ENCODE measurements at places on chromosomes 2 and 18. TPM values are rescaled to one million over a fixed set of nuclear protein-coding genes. Genes with fewer than 3 reads are reported as not detected.

The HOXD4 gene
- total RNA-seq: not detected

DNA sequence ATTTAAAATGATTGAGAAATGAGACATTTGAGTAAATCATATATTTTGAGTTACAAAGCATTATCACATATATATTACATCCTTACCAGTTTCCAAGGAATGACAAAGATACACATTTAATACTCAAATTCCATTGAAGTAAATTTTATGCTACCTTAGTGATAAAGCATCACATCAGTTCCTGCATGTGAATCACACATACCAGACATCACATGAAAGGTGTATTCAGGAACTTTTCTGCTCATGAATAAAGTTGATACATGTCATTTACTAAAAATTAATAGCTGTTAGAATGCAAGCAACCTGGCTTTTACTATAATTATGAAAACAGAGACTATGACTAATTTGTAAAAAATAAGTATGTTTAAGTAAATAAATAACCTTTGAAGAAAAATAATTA is 548.8 kb upstream of the SLC39A10 start:
- H3K36me3 ChIP-seq: no peaks in the 10 kb centered on the region
- no peak overlapping the region for H3K27ac ChIP-seq
- H3K4me1 ChIP-seq: no peaks in the 10 kb centered on the region
- no peaks in the 10 kb centered on the region for H3K27me3 ChIP-seq

DNA sequence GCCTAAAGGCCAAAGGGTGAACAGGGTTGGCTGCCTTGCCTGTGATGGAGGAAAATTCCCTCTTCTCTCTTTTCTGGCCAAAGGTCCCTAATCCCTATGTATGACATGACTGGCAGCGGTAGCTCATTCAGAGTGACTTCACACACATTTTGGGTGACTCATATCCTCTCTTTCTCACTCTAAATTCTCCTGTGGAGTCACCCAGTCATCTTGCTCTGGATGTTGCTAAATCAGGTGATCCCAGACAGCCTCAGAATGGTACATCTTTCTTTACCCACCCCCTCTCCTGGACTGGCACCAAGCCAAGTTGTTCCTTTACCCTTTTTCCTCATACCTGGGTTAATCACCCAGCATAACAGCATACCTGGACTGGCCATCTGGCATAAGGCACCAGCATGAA is 77.2 kb downstream of the NEURL3 start:
- no peaks in the 10 kb centered on the region for H3K4me1 ChIP-seq
- peaks cover 11% of the 10 kb centered on the region for H3K36me3 ChIP-seq
- no peak overlapping the region for H3K4me3 ChIP-seq
- H3K27me3 ChIP-seq: no peaks in the 10 kb centered on the region
- DNase-seq: no peak

- H3K27me3 ChIP-seq: no peaks in the 10 kb centered on the region
- H3K4me3 ChIP-seq: peak overlapping the region; percentile 99
- DNase-seq: no peak
- H3K27ac ChIP-seq: peak overlapping the region; percentile 62
- H3K4me1 ChIP-seq: peaks cover 11% of the 10 kb centered on the region
Observed at GRCh38 chr18:3453540-3454364, 3.8 kb downstream of the TGIF1 start.

- no peaks in the 10 kb centered on the region for H3K4me1 ChIP-seq
- no peak overlapping the region for H3K4me3 ChIP-seq
- no peak for DNase-seq
- no peak overlapping the region for H3K27ac ChIP-seq
- H3K27me3 ChIP-seq: no peaks in the 10 kb centered on the region
Observed at GRCh38 chr18:28666216-28666615, 489.3 kb upstream of the CDH2 start.

- peaks cover 19% of the 10 kb centered on the region for H3K36me3 ChIP-seq
- H3K27ac ChIP-seq: no peak overlapping the region
- DNase-seq: no peak
- no peaks in the 10 kb centered on the region for H3K27me3 ChIP-seq
- H3K4me3 ChIP-seq: no peak overlapping the region
Observed at GRCh38 chr2:9618410-9618809, 12.4 kb downstream of the YWHAQ start.

DNA sequence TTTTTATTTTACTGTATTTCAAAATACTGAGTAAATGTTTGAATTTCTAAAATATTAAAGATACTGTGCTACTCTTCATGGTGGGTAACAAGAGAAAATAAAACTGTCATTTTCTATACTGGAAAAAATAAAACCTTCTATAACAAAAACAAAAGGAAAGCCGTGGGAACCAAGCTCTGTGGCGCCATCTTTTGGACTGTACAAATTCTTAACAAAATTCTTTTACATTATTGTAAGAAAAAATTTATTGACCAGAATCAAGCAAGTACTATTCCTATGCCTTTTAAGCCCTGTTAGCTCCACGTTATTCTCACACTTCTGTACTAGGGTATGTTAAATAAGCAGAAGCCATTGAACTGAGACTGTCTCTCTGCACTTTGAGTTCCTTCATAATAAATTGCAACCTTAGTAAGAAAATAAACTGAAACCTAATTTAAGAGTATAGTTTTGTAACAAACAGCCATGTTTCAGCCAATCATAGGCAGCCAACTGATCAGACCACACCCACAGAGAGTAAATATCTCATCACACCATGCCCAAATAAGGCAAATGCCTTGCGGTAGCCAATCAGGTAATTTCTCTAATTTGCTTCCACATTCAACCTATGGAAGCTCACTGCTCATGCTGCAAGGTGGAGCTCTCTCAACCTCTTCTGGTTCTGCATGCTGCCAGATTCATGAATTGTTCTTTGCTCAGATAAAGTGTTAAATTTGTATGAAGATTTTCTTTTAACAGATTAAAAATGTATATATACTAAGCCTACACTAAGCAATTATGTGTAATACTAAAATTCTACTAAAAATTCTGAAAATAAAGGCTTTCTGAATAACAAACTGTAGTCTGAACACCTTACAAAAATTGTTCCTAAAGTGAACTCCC is 42.2 kb downstream of the HIBCH start:
- DNase-seq: no peak
- no peak overlapping the region for H3K4me3 ChIP-seq
- H3K27me3 ChIP-seq: no peaks in the 10 kb centered on the region
- H3K4me1 ChIP-seq: no peaks in the 10 kb centered on the region
- peaks cover 25% of the 10 kb centered on the region for H3K36me3 ChIP-seq

Data from H9 (cell line).